GOT3 (cell line): ENCODE measurements at places on chromosomes 1 and 21.

- no peak for DNase-seq
These were observed 30.9 kb downstream of the RCAN1 start for GRCh38 chr21:34583926-34584563.

DNA sequence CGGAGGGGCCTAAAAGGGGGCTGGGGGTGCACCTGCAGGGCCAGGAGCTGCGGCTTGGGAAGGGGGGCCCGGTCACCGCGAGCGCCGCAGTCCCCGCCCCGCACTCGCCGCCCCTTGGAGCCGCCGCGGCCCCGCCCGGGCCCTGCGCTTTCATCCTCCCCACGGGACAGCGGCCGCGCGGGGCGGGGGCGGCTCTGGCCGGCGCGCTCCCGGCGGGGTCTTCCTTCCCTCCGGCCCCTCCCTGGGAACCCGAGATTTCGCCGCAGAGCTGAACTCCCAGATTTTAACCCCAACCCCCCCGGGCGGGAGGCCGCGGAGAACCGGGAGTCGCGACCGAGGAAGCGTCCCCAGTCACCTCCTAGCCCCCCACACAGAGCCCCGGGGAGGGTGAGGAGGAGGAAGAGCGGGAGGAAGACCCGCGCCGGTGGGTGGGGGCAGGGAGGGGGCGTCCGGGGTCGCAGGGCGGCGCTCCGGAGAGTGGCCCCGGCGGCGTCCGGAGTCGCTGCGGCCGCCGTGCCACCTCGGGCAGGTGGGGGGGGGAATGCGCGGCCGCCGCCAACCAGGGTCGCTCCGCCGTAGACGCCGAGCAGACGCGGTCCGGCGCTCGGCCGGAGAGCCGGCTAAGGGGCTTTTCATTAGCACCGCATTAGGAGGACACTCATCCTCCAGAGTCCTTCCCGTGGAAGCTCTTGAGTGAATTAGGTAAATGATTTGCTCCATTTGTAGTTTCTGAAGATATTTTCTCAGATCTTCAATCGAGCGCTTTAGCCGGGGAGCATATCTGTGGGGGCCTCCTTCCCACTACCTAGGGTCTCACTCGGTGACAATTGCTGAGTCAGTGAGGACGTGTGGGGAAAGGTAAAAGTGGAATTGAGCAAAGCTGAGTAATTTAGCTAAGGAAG lies 31.6 kb upstream of the NFIA start:
- no peak for DNase-seq

GRCh38 chr1:181104790-181105133 lies 16.3 kb downstream of the IER5 start:
- no peak for DNase-seq

DNA sequence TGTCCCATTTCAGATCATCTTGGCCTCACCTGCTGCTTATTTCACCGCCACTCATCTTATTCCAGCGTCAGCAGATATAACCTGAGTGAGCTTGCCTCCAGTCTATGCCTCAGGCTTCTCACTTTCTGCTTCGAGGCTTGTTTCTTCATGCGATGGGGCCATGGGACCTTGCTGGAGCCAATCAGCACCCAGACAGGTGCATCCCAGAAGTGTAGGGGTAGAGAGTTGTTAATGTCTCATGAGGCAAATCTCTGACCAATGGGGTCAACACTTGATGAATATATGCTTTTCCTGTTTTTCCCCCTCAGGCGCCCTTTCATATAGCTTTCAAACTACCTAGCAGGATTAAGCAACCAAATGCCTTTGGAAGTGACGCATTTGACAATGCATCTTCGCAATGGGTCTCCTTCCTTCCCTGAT lies 935 bp upstream of the YIPF1 start:
- DNase-seq: no peak

- no peak for DNase-seq
These were observed 15.9 kb upstream of the GALNT2 start for GRCh38 chr1:230050973-230051735.
